ENCODE measurements at places on chromosomes 5 and 9. TPM values are rescaled to one million over a fixed set of nuclear protein-coding genes. Genes with fewer than 3 reads are reported as not detected.

Gene C9orf50
- total RNA-seq: not detected

DNA sequence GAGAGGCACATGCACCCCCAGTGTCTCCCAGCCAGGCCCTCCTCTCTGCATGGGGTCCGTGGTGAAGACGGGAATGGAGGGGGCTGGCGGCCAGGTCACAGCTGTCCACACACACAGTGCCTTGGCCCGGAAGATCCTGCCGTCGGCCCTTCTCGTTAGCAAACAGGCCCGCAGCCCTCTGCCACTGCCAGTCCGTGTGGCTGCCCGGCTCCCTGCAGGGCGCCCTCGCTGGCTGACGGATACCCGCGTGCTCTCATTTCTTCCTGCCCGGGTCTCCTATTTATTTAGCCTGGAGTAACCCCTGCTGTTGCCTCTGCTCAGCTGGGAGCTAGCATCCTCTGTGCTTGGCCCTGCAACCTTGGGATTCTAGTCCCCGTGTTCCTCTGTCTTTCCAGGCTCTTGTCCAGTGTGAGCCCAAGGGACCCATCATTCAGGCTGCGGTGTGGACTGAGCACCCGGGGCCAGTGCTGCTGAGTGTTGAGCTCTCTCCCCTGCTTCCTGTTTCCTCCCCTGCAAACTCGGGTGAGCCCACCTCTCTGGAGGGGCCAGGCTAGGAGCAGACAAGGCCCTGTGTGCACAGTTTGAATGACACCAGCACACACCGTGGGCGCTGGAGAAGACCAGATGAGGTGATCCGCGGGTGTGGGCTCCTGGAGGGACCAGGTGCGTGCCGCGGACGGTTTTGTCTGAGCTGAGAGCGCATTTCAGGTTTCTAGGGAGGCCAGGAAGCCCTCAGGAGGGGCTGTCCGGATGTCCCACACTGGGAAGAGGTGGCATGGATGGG is 14.6 kb upstream of the RNU6ATAC start:
- peaks cover 18% of the 10 kb centered on the region for H3K27me3 ChIP-seq
- no peak overlapping the region for H3K4me3 ChIP-seq
- no peaks in the 10 kb centered on the region for H3K36me3 ChIP-seq
- H3K4me1 ChIP-seq: peaks cover 37% of the 10 kb centered on the region
- no peak overlapping the region for H3K27ac ChIP-seq

DNA sequence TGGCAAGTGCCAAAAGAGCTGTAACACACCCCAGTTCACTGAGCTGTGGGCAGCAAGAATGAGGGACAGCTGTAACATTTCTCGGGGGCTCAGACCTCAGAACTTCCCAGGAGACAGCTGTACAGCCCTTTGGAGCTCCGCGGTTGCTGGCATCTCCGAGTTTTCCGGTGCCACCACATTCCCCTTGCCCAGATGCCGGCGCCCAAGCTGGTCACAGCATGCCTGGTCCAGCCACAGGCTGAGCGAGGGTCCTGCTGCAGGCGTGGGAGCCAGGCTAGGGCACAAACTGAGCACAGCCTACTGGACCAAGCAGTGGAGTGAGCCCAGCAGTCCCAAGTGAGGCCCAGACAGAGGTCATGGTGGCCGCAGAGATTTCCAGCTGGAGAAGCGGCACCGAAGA is 797.7 kb upstream of the EDIL3 start:
- no peaks in the 10 kb centered on the region for H3K4me1 ChIP-seq
- no peaks in the 10 kb centered on the region for H3K36me3 ChIP-seq
- no peaks in the 10 kb centered on the region for H3K27me3 ChIP-seq
- H3K27ac ChIP-seq: no peak overlapping the region
- no peak for DNase-seq

GRCh38 chr5:139670369-139671095 is 22.4 kb downstream of the CXXC5 start:
- H3K4me1 ChIP-seq: peaks cover 99% of the 10 kb centered on the region
- H3K27ac ChIP-seq: peak overlapping the region; percentile 89
- peak overlapping the region; percentile 12 for H3K4me3 ChIP-seq

DNA sequence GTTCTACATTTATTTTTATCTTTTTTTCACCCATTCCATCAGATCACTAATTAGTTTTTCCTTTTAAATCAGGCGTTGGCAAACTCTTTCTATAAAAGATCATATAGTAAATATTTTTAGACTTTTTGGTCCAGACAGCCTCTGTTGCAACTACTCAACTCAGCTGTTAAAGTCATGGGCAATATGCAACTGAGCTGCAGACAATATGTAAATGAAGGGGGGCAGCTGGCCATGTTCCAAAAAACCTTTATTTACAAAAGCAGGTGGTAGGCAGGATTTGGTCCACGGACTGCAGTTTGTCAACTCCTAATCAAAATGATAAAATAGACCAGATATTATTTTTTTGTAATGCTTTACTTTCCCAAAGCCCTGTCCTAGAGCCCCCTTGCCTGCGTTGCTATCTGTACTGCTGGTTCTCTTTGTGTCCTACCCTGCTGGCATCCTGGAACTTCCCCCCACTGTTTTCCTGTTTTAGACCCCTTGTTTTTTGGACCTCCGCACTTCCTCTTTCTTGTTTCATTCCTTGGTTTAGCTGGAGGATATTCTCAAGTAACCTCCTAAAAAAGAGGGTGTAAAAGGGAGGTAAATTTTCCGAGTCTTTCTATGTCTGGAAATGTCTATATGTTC is 24.7 kb upstream of the TNFSF8 start:
- no peak overlapping the region for H3K27ac ChIP-seq
- H3K27me3 ChIP-seq: no peaks in the 10 kb centered on the region
- no peaks in the 10 kb centered on the region for H3K4me1 ChIP-seq
- H3K4me3 ChIP-seq: no peak overlapping the region

GRCh38 chr9:89311346-89312221 is 589 bp downstream of the CKS2 start:
- H3K4me3 ChIP-seq: peak overlapping the region; percentile 69
- no peak for DNase-seq
- H3K27me3 ChIP-seq: no peaks in the 10 kb centered on the region
- peaks cover 5% of the 10 kb centered on the region for H3K36me3 ChIP-seq
- peaks cover 10% of the 10 kb centered on the region for H3K4me1 ChIP-seq
